Mucosa of gallbladder (tissue), 1 donor: ENCODE measurements at places on chromosomes 16 and 17.

GRCh38 chr16:81715358-81716196, 63.5 kb upstream of the PLCG2 start:
- no peak for DNase-seq

DNA sequence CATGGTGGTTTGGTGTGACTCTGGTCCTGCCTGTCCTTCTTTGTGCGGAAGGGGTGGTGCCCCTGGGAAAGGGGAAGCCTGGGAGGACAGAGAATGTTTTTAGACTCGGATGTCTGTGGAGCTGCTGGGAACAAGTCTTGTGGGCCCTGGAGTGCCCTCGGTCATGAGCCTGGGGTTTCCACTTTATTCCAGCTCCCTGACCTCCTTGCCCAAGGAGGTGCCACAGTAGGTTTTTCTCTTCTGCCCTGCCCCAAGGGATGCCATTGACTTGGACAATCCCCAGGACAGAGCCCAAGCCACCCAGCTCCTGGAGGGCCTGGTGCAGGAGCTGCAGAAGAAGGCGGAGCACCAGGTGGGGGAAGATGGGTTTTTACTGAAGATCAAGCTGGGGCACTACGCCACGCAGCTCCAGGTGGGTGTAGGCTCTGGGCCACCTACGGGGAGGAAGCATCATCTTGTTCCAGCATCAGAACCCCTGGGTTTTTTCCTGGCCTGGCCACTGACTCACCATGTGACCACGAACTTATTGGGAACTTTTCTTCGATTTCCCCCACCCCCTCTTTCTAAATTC, 1.4 kb downstream of the STAT5A start:
- DNase-seq, result no peak

- no peak for DNase-seq
These were observed 156.7 kb downstream of the ZNF423 start for GRCh38 chr16:49698931-49699840.

DNA sequence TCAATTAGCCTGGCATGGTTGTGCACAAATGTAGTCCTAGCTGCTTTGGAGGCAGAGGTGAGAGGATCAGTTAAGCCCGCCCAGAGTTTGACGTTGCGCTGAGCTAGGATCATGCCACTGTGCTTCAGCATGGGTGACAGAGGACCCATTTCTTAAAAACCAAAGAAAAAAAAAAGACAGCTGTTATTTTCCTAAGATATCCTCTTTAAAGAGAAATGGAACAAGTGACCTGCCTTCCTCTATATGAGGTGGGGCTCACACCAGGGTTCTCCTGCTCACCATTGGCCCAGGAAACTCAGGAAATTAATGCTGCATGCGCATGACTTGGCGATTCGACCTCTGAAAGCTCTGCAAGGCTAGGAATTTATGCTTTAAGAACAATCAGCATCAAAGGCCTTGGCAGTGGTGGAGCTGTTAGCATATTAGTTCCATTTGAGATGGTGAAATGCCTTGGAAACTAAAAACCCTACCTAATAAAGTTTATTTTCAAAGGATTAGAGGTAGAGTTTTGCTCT, 108.3 kb downstream of the RBFOX1 start:
- no peak for DNase-seq

DNA sequence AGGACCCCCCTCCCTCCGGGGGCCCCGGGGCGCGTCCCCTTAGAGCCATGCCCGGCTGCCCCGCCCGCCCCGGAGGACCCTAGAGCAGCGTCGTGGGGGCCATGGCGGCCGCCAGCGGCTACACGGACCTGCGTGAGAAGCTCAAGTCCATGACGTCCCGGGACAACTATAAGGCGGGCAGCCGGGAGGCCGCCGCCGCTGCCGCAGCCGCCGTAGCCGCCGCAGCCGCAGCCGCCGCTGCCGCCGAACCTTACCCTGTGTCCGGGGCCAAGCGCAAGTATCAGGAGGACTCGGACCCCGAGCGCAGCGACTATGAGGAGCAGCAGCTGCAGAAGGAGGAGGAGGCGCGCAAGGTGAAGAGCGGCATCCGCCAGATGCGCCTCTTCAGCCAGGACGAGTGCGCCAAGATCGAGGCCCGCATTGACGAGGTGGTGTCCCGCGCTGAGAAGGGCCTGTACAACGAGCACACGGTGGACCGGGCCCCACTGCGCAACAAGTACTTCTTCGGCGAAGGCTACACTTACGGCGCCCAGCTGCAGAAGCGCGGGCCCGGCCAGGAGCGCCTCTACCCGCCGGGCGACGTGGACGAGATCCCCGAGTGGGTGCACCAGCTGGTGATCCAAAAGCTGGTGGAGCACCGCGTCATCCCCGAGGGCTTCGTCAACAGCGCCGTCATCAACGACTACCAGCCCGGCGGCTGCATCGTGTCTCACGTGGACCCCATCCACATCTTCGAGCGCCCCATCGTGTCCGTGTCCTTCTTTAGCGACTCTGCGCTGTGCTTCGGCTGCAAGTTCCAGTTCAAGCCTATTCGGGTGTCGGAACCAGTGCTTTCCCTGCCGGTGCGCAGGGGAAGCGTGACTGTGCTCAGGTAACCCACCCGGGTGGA, 759 bp downstream of the ALKBH5 start:
- peak; percentile 56 for DNase-seq

GRCh38 chr17:81402530-81402941, 7.3 kb downstream of the BAHCC1 start:
- no peak for DNase-seq

GRCh38 chr17:76079956-76080767, 1.2 kb downstream of the ZACN start:
- DNase-seq, result no peak

DNA sequence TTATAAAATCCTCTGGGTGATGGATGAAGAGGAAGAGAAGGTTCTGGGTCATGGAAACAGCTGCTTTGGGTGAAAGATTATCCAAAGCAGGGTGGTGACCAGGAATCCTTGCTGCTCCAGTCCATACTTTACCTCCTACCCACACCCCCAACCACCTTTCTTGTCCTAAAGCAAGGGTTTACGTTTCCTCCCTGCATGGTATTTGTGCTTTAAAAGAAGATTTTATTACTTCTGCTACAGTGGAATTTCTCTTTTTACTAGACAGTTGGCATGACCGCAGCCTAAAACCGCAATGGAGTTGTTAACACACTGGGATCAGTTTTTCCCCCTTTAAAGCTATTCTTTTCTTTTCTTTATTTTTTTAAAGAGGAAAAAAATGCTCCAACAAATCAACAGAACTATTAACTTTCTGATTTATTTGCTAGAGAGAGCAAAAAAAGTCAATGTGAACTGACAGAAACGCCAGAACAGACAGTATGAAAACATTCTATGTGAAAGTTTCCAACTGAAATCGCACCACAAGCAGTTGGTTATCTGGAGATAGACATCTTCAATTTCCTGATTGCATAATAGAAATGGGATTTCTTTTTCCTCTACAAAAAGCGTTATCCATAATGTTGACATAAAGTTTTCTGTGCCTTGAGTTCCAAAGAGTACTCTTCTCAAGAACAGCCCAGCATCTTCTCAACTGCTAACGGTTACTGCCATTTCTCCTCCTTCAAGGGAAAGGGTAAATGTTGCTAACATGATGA, 236.0 kb downstream of the IRX3 start:
- DNase-seq, result no peak

DNA sequence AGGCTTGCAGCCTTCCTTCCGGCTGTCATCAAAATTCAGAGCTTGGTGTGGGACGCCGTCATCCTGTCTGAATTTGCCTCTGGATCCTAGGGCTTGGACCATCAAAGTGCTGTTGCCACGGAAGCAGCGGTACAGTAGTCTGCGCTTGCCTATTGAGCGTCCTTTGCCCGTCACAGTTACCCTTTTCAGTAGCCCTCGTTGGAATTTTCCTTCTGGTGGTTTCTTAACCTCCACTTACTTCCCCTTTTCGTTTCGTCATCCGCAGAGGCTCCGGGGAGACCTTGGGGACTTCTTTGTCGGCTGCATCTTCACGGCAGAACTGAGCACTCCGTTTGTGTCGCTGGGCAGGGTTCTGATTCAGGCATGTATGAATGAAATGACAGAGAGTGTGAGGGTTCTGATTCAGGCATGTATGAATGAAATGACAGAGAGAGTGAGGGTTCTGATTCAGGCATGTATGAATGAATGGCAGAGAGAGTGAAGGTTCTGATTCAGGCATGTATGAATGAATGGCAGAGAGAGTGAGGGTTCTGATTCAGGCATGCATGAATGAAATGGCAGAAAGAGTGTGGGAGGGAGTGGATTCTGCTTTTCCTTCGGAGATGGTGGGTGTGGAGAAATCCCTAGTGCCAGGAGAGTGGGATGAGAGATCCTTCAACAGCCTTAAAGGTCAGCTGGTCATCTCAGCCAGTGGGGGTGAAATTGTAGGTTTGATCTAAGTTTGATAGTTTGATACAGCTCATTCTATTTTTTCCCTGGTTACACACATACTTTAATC, 8.0 kb downstream of the TLCD3A start:
- DNase-seq, result peak; percentile 23

GRCh38 chr17:21511363-21512195, 135.4 kb downstream of the KCNJ12 start:
- peak; percentile 80 for DNase-seq

GRCh38 chr17:633641-634101, 81.0 kb downstream of the VPS53 start:
- peak; percentile 40 for DNase-seq

- DNase-seq, result no peak
These were observed 160.1 kb upstream of the IRX3 start for GRCh38 chr16:54446639-54447038.

GRCh38 chr17:6936370-6937028, 59.4 kb upstream of the ALOX12 start:
- peak; percentile 26 for DNase-seq

GRCh38 chr16:66928702-66929388, 3.5 kb upstream of the RRAD start:
- DNase-seq, result no peak

- no peak for DNase-seq
These were observed 77.1 kb downstream of the SDK2 start for GRCh38 chr17:73566905-73567782.
